Mucosa of descending colon (tissue), 3 donors: ENCODE measurements at places on chromosomes 7 and 10. TPM values are rescaled to one million over a fixed set of nuclear protein-coding genes. Genes with fewer than 3 reads are reported as not detected.

DNA sequence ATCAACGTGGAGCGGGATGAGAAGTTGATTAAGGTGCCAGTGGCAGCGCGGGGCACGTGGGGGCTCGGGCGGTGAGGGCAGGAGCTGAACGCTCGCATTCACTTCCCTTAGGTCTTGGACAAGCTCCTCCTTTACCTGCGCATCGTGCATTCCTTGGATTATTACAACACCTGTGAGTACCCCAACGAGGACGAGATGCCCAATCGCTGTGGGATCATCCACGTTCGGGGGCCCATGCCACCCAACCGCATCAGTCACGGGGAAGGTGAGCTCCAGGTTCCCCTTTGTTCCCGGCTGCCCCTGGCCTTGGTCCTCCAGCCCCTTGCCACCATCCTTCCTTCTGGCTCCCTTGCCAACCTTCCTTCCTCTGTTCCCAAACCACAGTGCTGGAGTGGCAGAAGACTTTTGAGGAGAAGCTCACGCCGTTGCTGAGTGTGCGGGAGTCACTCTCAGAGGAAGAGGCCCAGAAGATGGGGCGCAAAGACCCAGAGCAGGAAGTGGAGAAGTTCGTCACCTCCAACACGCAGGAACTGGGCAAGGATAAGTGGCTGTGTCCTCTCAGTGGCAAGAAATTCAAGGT, 2.5 kb downstream of the UFSP1 start:
- DNase-seq: no peak

Gene WNT8B
- total RNA-seq: not detected

Gene PRR15
- total RNA-seq: 356 TPM

Gene MYH16
- not detected for total RNA-seq

- DNase-seq: peak; percentile 92
Observed at GRCh38 chr7:150368096-150368883, at the start of gene REPIN1. Gene REPIN1 (plus strand): TSS chr7:150368822. CDS start chr7:150369712, 890 bp downstream.

Gene TSC22D4
- total RNA-seq: 65.2 TPM

Gene CFAP43
- total RNA-seq: 0.58 TPM

Gene ACTR3C
- 29.9 TPM for total RNA-seq

Gene BAMBI
- 4.4 TPM for total RNA-seq

Gene NET1
- total RNA-seq: 399 TPM

Gene ASB10
- total RNA-seq: not detected

- DNase-seq: no peak
Observed at GRCh38 chr7:72211175-72211574, 201.0 kb downstream of the CALN1 start.
